NCI-H524 (cell line): ENCODE measurements at places on chromosomes 2 and 18.

DNA sequence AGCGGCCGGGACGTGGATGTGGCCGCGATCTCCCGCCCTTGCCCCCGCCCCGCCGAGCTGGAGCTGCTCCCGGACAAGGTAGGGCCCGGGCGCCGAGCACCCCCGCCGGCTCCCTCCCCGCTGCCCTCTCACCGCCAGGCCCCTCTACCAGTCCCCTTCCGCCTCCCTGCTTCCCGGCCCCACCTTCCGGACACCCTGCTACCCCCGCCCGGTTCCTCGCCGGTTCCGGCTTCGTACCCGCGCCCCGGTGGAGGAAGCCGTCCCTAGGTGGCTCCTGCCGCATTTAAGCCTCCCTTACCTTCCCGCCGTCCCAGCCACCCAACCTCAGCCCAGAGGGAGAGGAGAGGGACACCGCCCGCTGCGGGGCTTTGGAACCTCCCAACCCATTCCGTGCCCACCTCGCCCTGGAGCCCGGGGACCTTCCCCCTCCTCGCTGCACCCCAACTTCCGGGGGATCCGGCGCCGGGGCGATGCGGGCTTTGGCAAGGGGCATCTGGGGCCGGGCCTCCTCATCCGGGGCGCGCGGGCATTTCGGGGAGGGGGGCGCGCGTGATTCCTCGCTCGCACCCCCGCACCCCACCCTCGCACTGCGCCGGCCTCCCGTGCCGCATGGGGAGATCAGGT lies 475 bp downstream of the B3GNT2 start:
- DNase-seq = peak; percentile 25

GRCh38 chr2:187502467-187502866 lies 51.8 kb downstream of the TFPI start:
- no peak for DNase-seq

- no peak for DNase-seq
Measured at GRCh38 chr2:191115804-191116203, 35.0 kb downstream of the STAT4 start.

- no peak for DNase-seq
Measured at GRCh38 chr2:150630587-150631235, 143.2 kb upstream of the RND3 start.

DNA sequence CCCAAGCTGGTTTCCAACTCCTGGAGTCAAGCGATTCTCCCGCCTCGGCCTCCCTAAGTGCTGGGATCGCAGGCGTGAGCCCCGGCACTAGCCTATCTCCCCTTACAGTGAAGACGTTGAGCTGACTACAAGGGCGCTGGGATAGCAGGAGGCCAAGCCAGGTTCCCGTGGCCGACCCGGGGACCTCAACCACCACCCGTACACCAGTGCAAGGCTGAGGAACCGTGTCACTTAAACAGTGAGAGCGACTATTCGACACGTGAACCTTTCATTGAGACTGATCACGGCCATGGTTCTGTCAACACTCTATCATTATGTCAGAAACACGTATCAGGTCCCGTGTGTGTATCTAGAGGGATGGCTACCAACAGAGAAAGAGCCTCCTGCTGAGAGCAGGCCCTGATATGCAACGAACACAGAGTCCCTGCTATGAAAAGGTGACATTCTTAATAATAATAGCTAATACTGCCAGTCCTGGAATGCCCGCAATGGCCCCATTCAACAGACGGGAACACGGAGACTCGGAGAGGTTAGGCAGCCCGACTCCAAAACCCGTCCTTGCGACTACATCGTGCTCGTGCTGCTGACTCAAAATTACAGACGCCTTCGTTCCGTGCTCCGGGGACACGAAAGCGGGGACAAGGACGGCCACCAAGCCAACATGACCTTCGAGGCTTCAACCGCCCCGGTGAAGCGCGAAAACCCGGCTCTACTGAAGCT lies 833 bp downstream of the AFG3L2 start:
- no peak for DNase-seq
